ENCODE measurements at places on chromosomes 7 and 10.

GRCh38 chr10:103395754-103396066 lies 565 bp downstream of the ATP5MK start:
- peak overlapping the region; percentile 83 for H3K4me3 ChIP-seq
- H3K4me1 ChIP-seq, result peaks cover 13% of the 10 kb centered on the region
- H3K36me3 ChIP-seq, result peaks cover 60% of the 10 kb centered on the region
- no peak for DNase-seq
- H3K27ac ChIP-seq, result peak overlapping the region; percentile 71

GRCh38 chr7:136857573-136857972 lies 10.9 kb upstream of the CHRM2 start:
- no peak for DNase-seq
- no peaks in the 10 kb centered on the region for H3K27me3 ChIP-seq
- no peaks in the 10 kb centered on the region for H3K36me3 ChIP-seq
- no peaks in the 10 kb centered on the region for H3K4me1 ChIP-seq
- H3K27ac ChIP-seq, result no peak overlapping the region

GRCh38 chr7:1845536-1846311 lies 175.6 kb downstream of the ELFN1 start:
- H3K27me3 ChIP-seq, result no peaks in the 10 kb centered on the region
- no peaks in the 10 kb centered on the region for H3K4me1 ChIP-seq

GRCh38 chr7:85475071-85475470 lies 288.2 kb upstream of the SEMA3D start:
- H3K27me3 ChIP-seq, result no peaks in the 10 kb centered on the region
- no peaks in the 10 kb centered on the region for H3K4me1 ChIP-seq
- H3K36me3 ChIP-seq, result no peaks in the 10 kb centered on the region
- H3K27ac ChIP-seq, result no peak overlapping the region
- DNase-seq, result no peak
- H3K4me3 ChIP-seq, result no peak overlapping the region

DNA sequence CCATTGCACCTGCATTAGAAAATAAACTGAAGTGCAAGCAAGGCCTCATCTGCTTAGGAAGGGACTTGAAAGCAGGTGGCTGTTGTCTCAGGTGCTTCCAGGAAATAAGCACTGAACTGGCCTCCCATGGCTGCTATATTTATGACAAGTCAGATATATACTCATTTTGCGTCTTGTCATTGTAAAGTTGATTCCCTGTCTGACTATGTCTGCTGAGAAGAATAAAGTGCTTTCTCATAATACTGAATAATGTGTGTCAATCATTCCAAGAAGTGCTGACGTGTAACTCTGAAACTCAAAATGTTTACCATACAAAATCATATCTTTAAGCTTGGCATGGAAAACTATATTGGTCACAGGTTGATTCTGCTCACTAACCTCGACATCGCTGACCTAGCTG lies 44.9 kb upstream of the SVOPL start:
- H3K27me3 ChIP-seq, result no peaks in the 10 kb centered on the region
- H3K36me3 ChIP-seq, result no peaks in the 10 kb centered on the region
- H3K27ac ChIP-seq, result no peak overlapping the region
- peaks cover 4% of the 10 kb centered on the region for H3K4me1 ChIP-seq
- no peak for DNase-seq
- H3K4me3 ChIP-seq, result no peak overlapping the region
